ENCODE measurements at places on chromosomes 16 and 17. TPM values are rescaled to one million over a fixed set of nuclear protein-coding genes. Genes with fewer than 3 reads are reported as not detected.

DNA sequence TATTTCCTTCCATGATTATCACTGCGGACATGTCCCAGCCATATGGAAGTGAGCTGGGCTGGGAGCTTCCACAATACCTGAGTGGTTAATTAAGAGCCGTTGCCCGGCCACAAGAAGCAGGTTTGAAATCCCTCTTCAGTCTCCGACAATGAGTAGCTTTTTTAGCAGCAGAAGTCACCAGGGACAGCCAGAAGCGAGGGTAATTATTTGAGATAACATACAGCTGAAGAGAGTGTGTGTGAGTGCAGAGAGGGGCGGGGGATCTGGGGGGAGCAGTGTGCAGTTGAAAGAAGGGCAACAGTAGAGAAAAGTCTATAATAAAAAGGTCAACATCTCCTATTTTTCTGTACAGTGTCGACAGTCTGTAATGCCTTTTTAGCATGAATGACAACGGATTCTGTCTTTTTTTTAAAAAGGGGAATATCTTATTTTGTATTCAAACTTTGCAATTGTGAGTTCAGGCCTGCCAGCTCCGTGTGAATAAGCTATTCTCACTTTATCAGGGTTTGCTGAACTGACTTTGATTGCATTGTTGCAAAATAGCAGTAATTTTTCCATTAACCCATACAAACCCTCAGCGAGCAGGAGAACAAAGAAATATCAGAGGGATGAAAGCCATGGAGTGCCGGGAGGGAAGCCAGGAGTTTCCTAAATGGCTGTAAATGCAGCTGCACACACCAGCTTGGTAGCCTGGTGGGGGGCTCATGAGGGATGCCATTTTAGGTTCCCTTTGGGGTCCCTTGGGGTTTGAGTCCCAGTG is 220.3 kb upstream of the IRX3 start:
- DNase-seq: no peak

The AOC2 gene
- total RNA-seq: 11.5 TPM

DNA sequence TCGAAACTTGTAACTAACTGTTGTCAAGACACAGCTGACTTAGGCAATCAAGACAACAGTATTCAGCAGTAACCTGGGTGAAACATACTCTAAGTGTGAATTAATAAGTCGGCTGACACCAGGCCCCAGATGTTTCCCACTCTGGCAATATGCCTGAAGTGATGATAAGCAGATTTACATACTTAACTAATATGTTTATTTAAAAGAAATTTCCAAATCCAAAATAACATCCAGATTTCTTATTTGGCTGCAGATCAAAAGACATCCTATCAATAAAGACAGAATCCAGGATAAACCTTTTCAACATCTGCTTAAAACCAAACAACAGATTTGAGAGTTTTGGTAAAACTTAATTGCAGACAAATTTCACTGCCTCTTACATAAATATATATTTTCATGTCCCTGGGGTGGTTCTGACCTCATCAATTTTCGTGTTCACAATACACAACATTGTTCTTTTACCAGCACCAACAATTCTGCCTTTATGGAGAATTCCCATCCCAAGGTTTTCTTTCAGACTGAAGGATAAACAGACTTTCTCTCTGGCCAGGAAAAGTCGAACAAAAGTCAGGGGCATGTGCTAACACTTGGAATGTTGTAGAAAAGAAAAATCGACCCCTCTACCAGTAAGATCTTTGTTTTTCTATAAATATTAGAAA is 45.1 kb upstream of the TOX3 start:
- no peak for DNase-seq

DNA sequence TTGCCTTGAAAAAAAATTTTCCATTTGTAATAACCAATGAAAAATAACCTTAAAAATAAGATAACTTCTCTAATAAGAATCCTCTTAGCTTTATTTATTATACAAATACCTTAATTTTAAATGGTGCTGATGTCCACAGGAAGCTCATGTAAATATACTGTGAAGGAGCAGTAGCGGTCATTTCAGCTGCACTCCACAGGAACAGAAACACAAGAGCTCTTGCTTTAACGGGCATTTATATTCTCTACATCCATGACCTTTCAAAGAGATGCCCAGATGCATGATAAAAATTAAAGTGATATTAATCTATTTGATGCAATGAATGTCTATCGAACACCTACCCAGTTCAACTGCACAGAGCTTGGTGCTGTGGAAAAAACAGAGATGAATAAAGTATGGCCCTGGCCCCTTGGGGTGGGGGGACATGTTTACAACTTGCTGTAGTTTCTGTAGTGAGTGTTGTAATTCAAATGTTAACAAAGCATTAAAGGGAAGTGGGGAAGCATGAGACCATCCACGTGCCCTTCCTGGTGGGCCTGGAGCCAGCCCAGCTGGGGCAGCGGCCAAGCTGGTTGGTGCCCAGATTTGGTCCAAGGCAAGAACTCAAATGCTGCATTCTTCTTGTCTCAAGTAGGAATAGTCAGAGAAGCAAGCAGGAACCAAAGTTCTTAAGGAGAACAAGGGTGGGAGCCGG is 47.9 kb downstream of the IQCK start:
- DNase-seq: no peak

DNA sequence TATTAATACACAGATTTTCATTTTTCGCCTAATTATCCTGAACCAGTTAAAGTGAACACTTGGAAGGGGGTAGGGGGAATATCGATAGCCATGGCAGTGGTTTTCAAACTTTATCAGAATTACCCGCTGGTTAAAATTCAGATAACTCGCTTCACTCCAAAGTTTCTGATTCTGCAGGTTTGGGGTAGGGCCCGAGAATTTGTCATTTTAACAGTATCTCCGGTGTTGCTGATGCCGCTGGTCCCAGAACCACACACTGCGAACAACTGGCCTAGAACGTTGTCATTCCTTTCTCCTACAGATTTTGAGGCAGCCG is 313 bp upstream of the NSRP1 start:
- DNase-seq: no peak

The TM4SF5 gene
- not detected for total RNA-seq

The PPP1R27 gene
- not detected for total RNA-seq

DNA sequence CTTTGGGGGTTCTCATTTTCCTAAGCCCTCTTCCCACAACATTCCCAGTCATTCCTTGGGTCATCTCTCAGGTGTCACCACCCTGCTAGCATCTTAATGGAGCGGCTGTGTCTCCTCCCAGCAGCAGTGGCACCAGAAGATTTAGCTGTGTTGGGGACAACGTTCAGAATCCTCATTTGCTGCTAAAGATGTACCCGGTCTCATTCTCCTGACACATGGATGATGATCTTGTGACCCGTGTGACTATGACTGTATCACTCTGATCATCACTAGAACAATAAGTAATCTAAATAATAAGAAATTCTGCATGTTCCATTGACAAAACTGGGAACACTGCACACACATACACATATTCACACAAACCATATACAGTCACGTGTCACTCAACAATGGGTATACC is 399.9 kb upstream of the HSBP1 start:
- DNase-seq: no peak

The TMC8 gene
- total RNA-seq: 124 TPM

GRCh38 chr17:42792545-42792944 is 6.0 kb downstream of the COA3 start:
- no peak for DNase-seq

- DNase-seq: no peak
Measured at GRCh38 chr17:7340179-7340578, 3.9 kb downstream of the ACAP1 start.

GRCh38 chr17:304461-304860 is 48.1 kb downstream of the RPH3AL start:
- DNase-seq: no peak
